SJSA1 (cell line): ENCODE measurements at places on chromosomes 11 and 22. TPM values are rescaled to one million over a fixed set of nuclear protein-coding genes. Genes with fewer than 3 reads are reported as not detected.

Gene CSF2RB
- total RNA-seq, result 0.03 TPM in 1 of 2 replicates, not detected in the other

Gene CEP126
- total RNA-seq, result 0.21 and 0.28 TPM in 2 replicates

Gene UPB1
- total RNA-seq, result 0.44 and 0.47 TPM in 2 replicates

Gene CRYBB2
- 0.21 TPM in 1 of 2 replicates, not detected in the other for total RNA-seq

Gene TRIM48
- not detected in 2 replicates for total RNA-seq

Gene SEZ6L
- total RNA-seq, result not detected in 2 replicates

- H3K27ac ChIP-seq, result peak overlapping the region; percentile 34
- no peaks in the 10 kb centered on the region for H3K36me3 ChIP-seq
- no peaks in the 10 kb centered on the region for H3K27me3 ChIP-seq
- H3K4me3 ChIP-seq, result no peak overlapping the region
- DNase-seq, result no peak
Measured at GRCh38 chr11:86519064-86519911, 144.6 kb downstream of the CCDC81 start.

GRCh38 chr11:117878314-117878938 lies 2.0 kb upstream of the FXYD6 start:
- peaks cover 10% of the 10 kb centered on the region; the same call in 1 of the 2 replicates for H3K27me3 ChIP-seq
- H3K36me3 ChIP-seq, result no peaks in the 10 kb centered on the region
- H3K27ac ChIP-seq, result no peak overlapping the region
- H3K4me1 ChIP-seq, result no peaks in the 10 kb centered on the region
- no peak for DNase-seq
- no peak overlapping the region for H3K4me3 ChIP-seq

GRCh38 chr11:118229274-118229847 lies 4.5 kb upstream of the JAML start:
- DNase-seq, result no peak
- no peaks in the 10 kb centered on the region for H3K4me1 ChIP-seq
- no peak overlapping the region for H3K27ac ChIP-seq

GRCh38 chr11:65434057-65434666 lies 11.6 kb downstream of the NEAT1 start:
- no peaks in the 10 kb centered on the region for H3K27me3 ChIP-seq
- no peak overlapping the region for H3K27ac ChIP-seq
- H3K4me3 ChIP-seq, result no peak overlapping the region

DNA sequence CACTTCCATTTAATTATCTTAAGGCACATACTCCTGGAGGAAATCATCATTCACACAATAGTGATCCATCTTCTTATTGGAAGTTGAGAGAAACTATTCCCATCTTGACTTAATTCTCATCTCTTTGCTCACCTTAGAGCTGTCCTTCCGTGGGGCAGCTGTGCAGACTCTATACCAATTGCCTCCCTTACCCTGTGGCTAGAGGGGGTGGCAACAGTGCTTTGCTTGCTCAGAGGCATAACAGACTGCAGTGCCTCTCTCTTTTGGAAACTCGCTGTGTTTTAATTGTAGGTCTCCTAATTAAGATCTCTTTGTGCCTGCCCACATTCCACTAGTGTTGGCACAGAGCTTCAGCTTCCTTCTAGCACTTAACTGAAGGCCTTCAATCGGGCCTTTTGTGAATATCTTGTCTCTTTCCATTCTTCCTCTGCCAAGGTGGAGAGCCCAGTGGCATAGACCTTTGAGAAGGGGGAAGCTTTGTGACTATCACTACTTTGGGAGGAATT lies 5.5 kb downstream of the KMT2A start:
- DNase-seq, result no peak
- H3K27ac ChIP-seq, result no peak overlapping the region
- no peak overlapping the region for H3K4me3 ChIP-seq
- H3K36me3 ChIP-seq, result 0 out of 2 replicates have a peak, but pooled peaks cover 9% of the 10 kb centered on the region

DNA sequence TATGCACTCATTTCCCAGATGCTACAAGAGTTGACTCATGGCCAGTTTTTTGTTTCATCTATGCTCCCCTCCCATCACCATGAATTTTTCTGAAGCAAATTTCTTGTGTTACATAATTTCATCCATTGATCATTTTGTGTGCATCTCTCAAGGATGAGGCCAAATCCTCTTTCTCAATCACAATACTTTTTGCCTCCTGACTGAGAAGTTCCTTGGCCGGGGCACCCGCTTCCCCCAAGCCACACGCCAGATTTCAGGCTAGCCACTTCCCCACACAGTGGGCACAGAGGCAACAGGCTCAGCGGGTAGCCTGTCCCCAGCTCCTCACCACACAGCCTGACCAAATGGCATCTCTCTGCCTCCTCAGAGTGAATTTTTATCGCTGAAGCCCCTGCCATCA lies 9.8 kb upstream of the DSCAML1 start:
- H3K36me3 ChIP-seq, result no peaks in the 10 kb centered on the region
- no peaks in the 10 kb centered on the region for H3K4me1 ChIP-seq
- H3K27ac ChIP-seq, result no peak overlapping the region
- DNase-seq, result no peak

- no peaks in the 10 kb centered on the region for H3K36me3 ChIP-seq
- no peak for DNase-seq
- no peaks in the 10 kb centered on the region for H3K4me1 ChIP-seq
- no peak overlapping the region for H3K4me3 ChIP-seq
- no peak overlapping the region for H3K27ac ChIP-seq
- H3K27me3 ChIP-seq, result no peaks in the 10 kb centered on the region
Measured at GRCh38 chr22:49450498-49450897, 377.2 kb downstream of the BRD1 start.

GRCh38 chr11:111447112-111447471 lies 65.1 kb downstream of the BTG4 start:
- no peak overlapping the region for H3K27ac ChIP-seq
- DNase-seq, result no peak
- no peak overlapping the region for H3K4me3 ChIP-seq

GRCh38 chr22:25702571-25703167 lies 39.3 kb upstream of the MYO18B start:
- H3K4me1 ChIP-seq, result no peaks in the 10 kb centered on the region; the same call in 1 of the 2 replicates
- no peaks in the 10 kb centered on the region for H3K36me3 ChIP-seq
- H3K27me3 ChIP-seq, result no peaks in the 10 kb centered on the region
- H3K27ac ChIP-seq, result no peak overlapping the region
- no peak overlapping the region for H3K4me3 ChIP-seq

GRCh38 chr11:71485063-71485399 lies 32.0 kb downstream of the NADSYN1 start:
- H3K4me3 ChIP-seq, result no peak overlapping the region
- H3K36me3 ChIP-seq, result no peaks in the 10 kb centered on the region
- H3K27me3 ChIP-seq, result no peaks in the 10 kb centered on the region
- no peak for DNase-seq

DNA sequence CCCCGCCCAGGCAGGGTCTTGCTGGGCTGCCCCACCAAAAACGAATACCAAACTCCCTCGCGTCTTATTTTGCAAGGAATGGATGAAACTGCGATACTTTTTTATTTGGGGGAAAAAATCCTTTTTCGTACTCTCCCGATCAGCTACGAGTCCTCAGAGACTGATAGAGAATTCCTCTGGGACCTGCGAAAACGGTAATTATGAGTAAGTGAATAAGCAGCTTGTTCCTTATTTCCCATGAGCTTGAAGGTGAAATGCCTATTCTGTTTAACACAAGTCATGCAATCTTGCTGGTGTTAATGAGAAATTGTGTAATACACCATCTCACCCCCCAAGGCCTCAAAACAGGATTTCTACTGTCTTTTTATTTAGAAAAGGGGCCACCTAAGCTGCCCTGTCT lies 5.5 kb downstream of the GRK3 start:
- peaks cover 2% of the 10 kb centered on the region for H3K36me3 ChIP-seq
- no peak overlapping the region for H3K27ac ChIP-seq
- DNase-seq, result no peak
- H3K4me1 ChIP-seq, result peaks cover 6% of the 10 kb centered on the region; the same call in 1 of the 2 replicates
